ENCODE measurements at places on chromosomes 6 and 20. TPM values are rescaled to one million over a fixed set of nuclear protein-coding genes. Genes with fewer than 3 reads are reported as not detected.

GRCh38 chr20:8787090-8787489, 281.8 kb upstream of the PLCB4 start:
- no peak for DNase-seq

DNA sequence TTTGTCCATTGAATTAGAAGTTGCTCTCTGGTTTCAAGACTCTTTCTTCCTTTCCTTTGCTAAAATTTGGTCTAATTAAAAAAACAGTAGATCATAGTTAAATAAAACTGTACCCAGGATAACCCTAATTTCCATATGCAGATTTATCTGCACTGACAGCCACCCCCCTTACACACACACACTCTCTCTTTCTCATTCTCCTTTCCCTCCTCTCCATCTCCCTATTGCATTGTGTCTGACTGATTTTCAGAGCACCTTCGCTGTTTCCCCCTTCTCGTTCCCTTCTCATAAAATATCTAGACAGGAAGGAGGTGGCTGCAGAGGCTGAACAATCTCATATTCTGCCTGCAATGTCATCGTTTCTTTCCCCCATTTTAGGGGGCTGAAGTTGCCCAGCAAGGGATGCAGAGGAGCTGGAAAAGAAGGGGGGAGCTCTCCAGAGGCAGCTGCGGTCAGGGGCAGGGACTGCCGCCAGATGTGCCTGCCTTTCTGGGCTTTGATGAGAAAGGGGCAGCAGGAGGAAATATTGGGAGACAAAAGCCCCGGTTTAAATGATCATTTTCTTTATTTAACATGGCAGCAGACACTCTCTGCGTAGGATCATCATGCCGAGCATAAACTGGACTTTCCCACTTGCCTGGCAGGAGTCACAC, 22.5 kb upstream of the MMS22L start:
- DNase-seq: no peak

DNA sequence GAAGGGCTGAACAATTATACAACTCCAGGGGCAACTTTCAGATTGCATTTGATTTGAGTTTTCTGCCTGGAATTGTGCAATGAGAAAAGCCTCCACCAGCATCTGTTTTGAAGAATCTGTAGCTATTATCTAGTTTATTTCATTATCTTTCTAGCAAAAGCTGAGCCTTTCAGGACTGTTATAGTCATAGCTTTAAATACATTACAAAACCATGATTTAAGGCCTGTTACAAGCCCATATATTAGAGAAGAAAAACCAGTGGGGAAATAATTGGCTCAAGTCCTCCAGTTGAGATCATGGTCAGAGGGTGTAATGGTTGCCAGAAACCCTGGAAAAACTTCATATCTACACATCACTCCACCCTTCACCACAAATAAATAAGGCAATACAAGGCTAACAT, 676.2 kb downstream of the HDGFL1 start:
- no peak for DNase-seq

DNA sequence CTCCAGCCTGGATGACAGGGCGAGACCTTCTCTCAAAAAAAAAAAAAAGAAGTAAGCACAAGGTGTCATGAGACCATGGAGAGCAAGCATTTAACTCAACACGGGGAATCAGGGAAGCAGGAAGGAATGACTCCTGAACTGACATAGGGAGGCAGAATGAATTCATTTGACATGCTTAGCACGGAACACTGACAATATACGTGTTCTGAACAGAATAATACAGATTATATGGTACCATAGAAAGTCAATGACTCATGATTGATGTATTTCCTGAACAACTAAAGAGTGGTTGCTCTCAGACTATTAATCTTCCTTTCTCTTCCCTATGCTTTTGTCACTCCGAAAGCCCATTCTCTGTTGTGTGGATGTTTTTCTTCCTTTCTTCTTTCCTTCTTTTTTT, 20.7 kb upstream of the ASIP start:
- no peak for DNase-seq

GRCh38 chr6:34475767-34476328, 10.0 kb downstream of the PACSIN1 start:
- no peak for DNase-seq

- no peak for DNase-seq
Measured at GRCh38 chr6:157998707-157999167, 17.1 kb downstream of the SYNJ2 start.

GRCh38 chr6:6005051-6006005, 1.4 kb downstream of the NRN1 start:
- no peak for DNase-seq

- DNase-seq: no peak
Measured at GRCh38 chr6:21265730-21266044, 327.9 kb upstream of the SOX4 start.

The L3MBTL3 gene
- total RNA-seq: 5.3 TPM

The LGSN gene
- not detected for total RNA-seq

The GRIK2 gene
- total RNA-seq: not detected

The TP53TG5 gene
- not detected for total RNA-seq

The GPX5 gene
- total RNA-seq: not detected

The CHMP4B gene
- total RNA-seq: 98.7 TPM

All from GM12878 (cell line).